ENCODE measurements at places on chromosomes 12 and 14.

GRCh38 chr12:19998961-19999804 is 369.2 kb upstream of the PDE3A start:
- no peak overlapping the region for H3K27ac ChIP-seq
- no peaks in the 10 kb centered on the region for H3K4me1 ChIP-seq
- no peak for DNase-seq
- H3K36me3 ChIP-seq, result no peaks in the 10 kb centered on the region

DNA sequence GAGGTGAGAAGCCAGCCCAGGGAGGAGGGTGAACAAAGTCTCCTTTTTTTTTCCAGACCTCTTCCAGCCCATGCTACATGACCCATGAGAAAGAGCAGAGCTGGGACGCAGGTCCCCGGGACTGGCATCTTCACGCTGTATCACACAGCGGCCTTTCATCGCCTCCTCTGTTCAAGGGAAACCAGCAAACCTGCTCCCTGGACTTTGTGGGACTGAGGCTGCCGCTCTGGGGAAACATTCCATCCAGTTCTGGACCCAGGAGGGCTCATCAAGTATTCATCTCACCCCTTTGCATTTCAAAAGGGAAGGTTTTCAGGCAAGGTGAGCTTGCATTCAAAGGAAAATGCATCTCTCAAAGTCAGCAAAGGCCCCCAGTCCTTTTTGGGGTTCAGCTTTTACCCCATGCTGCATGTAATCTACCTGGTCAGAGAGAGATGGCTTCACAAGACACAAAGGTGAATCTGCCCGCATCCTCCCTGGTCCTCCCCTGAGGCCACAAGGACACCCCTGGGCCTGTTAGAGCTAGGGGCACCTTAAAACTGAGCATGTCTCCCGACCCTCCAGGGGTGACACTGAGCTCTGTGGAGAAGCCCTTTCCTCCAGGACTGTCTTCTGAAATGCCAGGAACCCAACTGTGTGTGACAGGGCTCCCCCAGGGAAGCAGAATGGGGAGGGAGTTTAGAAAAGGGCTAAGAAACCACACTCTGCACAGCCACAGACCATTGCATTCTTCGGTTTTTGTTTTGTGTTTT is 21.2 kb upstream of the MEG3 start:
- H3K36me3 ChIP-seq, result no peaks in the 10 kb centered on the region
- no peak overlapping the region for H3K4me3 ChIP-seq
- no peaks in the 10 kb centered on the region for H3K4me1 ChIP-seq
- no peak overlapping the region for H3K27ac ChIP-seq
- H3K27me3 ChIP-seq, result no peaks in the 10 kb centered on the region

GRCh38 chr14:34722723-34723545 is 8.5 kb upstream of the CFL2 start:
- no peaks in the 10 kb centered on the region for H3K27me3 ChIP-seq
- H3K27ac ChIP-seq, result no peak overlapping the region
- DNase-seq, result peak; percentile 5

GRCh38 chr12:76745343-76745742 is 18.6 kb upstream of the ZDHHC17 start:
- H3K4me1 ChIP-seq, result no peaks in the 10 kb centered on the region
- no peak for DNase-seq
- no peak overlapping the region for H3K4me3 ChIP-seq
- no peaks in the 10 kb centered on the region for H3K27me3 ChIP-seq

GRCh38 chr14:59376686-59377085 is 88.5 kb downstream of the GPR135 start:
- H3K4me3 ChIP-seq, result no peak overlapping the region
- no peak for DNase-seq
- H3K36me3 ChIP-seq, result no peaks in the 10 kb centered on the region
- H3K27ac ChIP-seq, result no peak overlapping the region

DNA sequence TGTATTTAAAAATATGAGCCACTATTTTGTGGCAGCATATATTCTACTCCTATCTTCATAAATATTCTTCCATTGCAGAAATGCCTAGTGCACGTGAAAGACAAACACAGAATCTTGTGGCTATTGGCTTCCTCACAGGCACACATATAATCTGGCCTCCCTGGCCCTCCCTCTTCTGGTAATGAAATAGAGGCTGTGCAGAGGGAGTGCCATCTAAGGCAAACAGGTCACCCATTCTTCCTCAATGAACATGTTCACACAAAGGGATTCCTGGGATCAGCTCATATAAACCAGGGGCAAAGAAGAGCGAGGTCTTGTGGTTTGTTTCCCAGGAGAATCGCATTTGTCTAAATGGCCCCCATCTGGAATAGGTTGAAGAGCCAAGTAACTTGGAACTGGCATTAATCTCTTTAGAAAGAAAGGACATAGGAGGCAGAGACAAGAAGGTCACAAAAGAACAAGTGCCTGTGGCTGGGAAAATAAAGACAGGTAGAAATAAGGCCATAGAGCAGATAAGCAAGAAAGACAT is 171.6 kb upstream of the PTPRQ start:
- no peaks in the 10 kb centered on the region for H3K4me1 ChIP-seq
- no peak overlapping the region for H3K4me3 ChIP-seq
- no peak for DNase-seq
- H3K27ac ChIP-seq, result no peak overlapping the region

DNA sequence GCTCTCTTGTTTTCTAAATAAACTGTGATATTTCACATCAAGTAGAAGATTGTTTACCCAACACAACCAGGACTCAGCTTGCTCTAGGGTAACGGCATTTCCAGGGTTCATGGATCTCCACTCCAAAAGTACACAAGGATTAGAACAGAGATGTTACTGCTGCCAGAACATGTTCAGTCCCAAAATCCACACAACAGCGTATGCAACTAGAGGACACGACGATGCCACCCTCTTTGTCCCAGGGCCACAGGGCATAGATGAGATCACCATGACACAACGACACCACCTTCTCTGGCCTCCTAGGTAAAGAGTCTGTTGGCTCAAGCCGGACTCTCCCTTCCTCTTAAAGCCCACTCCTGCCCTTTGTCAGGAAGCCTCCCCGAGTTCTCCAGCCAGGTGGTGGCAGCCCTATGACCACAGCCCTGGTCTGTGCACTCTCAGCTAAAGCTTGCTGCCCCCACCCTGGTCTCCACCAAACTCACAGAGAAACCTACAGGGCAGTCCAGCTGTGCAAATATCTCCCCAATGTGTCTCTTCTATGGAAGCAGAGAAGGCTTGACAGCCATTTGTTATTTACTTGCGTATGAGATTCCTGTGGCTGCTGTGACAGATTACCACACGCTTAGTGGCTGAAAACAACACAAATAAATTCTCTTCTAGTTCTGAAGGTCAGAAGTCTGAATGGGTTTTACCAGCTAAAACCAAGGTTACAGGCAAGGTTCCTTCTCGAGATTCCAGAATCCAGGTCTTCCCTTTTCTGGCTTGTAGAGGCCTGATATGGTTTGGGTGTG is 10.3 kb downstream of the CLMN start:
- peaks cover 5% of the 10 kb centered on the region for H3K36me3 ChIP-seq
- no peak for DNase-seq
- peaks cover 43% of the 10 kb centered on the region for H3K4me1 ChIP-seq
- no peak overlapping the region for H3K27ac ChIP-seq
- no peak overlapping the region for H3K4me3 ChIP-seq

DNA sequence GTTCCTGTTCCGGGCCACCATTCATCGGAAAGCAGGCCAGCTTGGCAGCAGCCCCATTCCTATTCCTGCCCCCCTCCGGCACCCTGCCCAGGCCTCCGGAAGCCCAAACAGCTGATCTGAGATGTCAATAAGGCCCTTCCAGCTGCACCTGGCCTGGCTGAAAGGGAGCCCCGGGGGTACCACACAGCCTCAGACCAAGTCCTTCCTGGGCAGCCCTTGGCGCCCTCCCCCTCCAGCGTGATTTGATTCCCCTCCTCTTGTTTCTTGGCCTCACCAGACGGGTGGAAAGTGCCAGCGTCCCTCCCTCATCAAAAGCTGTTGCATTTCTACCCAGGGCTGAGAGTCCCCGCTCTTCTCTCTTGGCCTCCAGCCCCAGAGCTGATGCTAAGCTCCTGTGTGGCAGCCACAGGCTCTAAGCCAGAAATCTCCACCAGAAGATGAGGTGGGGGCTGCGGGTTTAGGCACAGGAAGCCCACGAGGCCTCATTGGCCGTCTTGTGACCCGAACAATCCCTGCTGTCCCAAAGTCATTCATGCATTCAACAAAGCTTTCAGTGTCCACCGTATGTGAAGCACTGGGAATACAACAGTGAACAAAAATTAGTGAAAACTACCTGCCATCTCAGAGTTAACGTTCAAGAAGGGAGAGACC is 215.4 kb downstream of the SLC41A2 start:
- peaks cover 24% of the 10 kb centered on the region for H3K36me3 ChIP-seq
- H3K4me3 ChIP-seq, result peak overlapping the region; percentile 32
- H3K27me3 ChIP-seq, result no peaks in the 10 kb centered on the region
- peak overlapping the region; percentile 3 for H3K27ac ChIP-seq
- H3K4me1 ChIP-seq, result peaks cover 100% of the 10 kb centered on the region

DNA sequence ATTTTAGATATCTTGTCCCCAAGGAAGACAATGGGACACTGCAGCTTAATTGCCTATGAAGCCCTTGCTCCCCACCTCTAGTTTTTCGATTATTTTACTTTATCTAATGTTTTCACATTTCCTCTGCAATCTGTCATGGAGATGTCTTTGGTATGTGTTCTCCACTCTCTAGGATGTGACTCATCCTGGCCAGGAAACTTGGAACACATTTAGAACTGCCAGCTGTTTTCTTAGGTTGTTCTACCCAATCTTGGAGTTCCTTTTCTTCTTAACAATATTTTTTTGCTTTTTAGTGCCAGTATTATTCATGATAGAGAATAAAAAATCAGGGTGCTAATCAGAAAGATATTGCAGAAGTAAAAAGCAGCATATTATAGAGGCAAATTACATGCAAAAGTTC is 101.7 kb upstream of the CLEC14A start:
- DNase-seq, result no peak
- no peaks in the 10 kb centered on the region for H3K36me3 ChIP-seq
- no peak overlapping the region for H3K4me3 ChIP-seq
- H3K27ac ChIP-seq, result no peak overlapping the region

DNA sequence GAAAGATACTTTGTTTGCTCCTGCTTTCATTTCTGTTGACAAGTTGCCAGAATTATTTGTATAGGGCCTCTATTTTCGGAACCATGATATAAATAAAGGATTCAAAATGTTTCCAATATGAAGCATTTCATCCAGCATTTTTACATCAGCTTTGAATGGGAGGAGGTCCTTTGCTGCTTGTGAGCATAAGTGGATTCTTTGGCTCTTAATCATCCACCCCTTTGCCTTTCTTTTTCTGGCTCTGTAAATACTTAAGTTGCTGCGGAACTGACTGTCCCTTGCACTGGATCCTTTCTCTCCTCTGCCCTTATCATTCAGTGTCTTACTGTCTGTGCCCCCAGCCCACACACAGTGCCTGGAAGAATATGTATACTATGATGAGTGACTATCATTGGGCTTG is 357.3 kb upstream of the RGS6 start:
- no peak overlapping the region for H3K27ac ChIP-seq
- H3K27me3 ChIP-seq, result no peaks in the 10 kb centered on the region
- peaks cover 51% of the 10 kb centered on the region for H3K4me1 ChIP-seq

DNA sequence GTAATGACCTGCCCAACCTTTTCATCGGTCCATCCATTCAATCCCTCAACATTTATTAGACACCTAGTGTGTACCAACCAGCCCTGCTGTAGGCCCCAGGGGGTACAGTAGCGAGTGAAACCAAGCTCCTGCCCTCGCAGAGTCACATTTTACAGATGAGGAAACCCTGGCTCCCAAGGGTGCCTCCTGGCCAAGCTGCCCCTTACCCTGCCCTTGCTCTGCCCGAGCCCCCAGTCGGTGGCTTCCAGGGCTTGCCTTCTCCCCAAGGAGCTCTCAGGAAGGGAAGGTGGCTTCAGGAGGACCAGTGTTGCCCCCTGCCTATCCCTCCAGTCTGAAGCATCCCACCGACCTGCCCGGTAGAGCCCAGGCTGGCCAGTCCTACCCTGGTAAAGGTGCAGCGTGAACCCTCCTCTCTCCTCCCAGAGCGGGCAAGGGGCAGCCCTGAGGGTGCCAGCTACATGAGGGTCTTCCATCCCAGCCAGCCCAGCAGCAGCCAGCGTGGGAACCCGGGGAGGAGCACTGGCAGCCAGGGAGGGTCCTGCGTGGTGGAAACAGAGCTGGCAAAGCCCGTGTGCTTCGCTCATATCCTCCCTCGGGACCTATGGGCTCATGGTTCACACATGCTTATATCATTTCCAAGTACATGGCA is 670 bp upstream of the BEGAIN start:
- peak overlapping the region; percentile 49 for H3K27ac ChIP-seq
- peaks cover 65% of the 10 kb centered on the region for H3K27me3 ChIP-seq
- H3K4me3 ChIP-seq, result peak overlapping the region; percentile 44

- H3K27me3 ChIP-seq, result no peaks in the 10 kb centered on the region
- H3K36me3 ChIP-seq, result no peaks in the 10 kb centered on the region
- no peaks in the 10 kb centered on the region for H3K4me1 ChIP-seq
- no peak overlapping the region for H3K4me3 ChIP-seq
- H3K27ac ChIP-seq, result no peak overlapping the region
- DNase-seq, result no peak
Observed at GRCh38 chr14:81927070-81927469, 393.4 kb upstream of the SEL1L start.

DNA sequence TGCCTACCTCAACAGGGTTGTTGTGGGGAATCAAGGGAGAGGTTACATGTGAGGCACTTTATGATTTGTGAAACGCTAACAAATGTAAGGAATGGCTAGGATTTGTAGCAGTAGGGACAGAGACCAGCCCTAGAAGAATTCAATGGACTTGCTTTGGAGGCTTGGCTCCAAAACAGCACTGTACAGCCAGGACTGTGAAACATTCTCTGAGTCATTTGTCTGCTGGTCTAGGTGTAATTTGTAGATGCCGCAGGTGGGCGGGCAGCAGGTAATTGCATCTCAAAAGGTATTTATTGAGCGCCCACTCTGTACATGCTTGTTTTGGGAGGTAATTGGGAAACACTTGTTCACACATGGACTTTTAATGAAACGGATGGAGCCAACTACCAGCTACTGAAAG is 11.4 kb downstream of the SLC7A8 start:
- no peak overlapping the region for H3K27ac ChIP-seq
- H3K4me1 ChIP-seq, result peaks cover 7% of the 10 kb centered on the region
- peaks cover 9% of the 10 kb centered on the region for H3K27me3 ChIP-seq
- H3K36me3 ChIP-seq, result no peaks in the 10 kb centered on the region
- no peak overlapping the region for H3K4me3 ChIP-seq

DNA sequence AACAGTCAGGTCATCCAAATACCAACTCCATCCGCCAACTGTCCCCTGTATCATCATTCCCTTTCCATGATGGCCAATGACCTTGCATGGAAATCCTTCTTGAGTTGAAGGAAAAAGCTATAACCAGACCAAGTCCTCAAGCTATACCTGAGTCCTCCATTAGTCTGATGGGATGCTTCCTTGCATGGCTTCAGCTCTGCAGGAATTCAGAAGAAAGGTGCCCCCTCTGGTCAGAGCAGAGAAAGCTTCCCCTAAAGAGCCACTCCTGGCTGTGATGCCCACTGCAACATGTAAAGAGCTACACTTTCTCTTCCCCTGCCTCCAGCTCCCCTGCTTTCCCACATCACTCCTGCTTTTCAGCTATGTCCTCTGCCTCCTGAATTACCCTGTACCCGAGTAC is 43.1 kb upstream of the FKBP4 start:
- H3K4me1 ChIP-seq, result peaks cover 7% of the 10 kb centered on the region
- DNase-seq, result no peak
- peaks cover 2% of the 10 kb centered on the region for H3K36me3 ChIP-seq
- peaks cover 53% of the 10 kb centered on the region for H3K27me3 ChIP-seq
- H3K4me3 ChIP-seq, result no peak overlapping the region
- no peak overlapping the region for H3K27ac ChIP-seq

- no peak for DNase-seq
- H3K36me3 ChIP-seq, result no peaks in the 10 kb centered on the region
- H3K27me3 ChIP-seq, result peaks cover 51% of the 10 kb centered on the region
- peaks cover 5% of the 10 kb centered on the region for H3K4me1 ChIP-seq
- no peak overlapping the region for H3K27ac ChIP-seq
Observed at GRCh38 chr12:1821805-1822204, 1.4 kb downstream of the LRTM2 start.

- no peak for DNase-seq
- no peaks in the 10 kb centered on the region for H3K4me1 ChIP-seq
- H3K36me3 ChIP-seq, result no peaks in the 10 kb centered on the region
- no peaks in the 10 kb centered on the region for H3K27me3 ChIP-seq
Observed at GRCh38 chr12:29763301-29763683, 20.4 kb downstream of the TMTC1 start.

All from stimulated activated naive B cell treated with anti-CD40 and anti-IgM and Interleukin-4, amounts not matched to agents 10 μg/mL and 1 μg/mL and 100 μg/mL, for 72 hours (primary cell).